Endodermal cell (in vitro differentiated cells): ENCODE measurements at places on chromosomes 16 and 17. TPM values are rescaled to one million over a fixed set of nuclear protein-coding genes. Genes with fewer than 3 reads are reported as not detected.

The NPIPA3 gene
- total RNA-seq, result 0.70 and 3.5 TPM in 2 replicates

DNA sequence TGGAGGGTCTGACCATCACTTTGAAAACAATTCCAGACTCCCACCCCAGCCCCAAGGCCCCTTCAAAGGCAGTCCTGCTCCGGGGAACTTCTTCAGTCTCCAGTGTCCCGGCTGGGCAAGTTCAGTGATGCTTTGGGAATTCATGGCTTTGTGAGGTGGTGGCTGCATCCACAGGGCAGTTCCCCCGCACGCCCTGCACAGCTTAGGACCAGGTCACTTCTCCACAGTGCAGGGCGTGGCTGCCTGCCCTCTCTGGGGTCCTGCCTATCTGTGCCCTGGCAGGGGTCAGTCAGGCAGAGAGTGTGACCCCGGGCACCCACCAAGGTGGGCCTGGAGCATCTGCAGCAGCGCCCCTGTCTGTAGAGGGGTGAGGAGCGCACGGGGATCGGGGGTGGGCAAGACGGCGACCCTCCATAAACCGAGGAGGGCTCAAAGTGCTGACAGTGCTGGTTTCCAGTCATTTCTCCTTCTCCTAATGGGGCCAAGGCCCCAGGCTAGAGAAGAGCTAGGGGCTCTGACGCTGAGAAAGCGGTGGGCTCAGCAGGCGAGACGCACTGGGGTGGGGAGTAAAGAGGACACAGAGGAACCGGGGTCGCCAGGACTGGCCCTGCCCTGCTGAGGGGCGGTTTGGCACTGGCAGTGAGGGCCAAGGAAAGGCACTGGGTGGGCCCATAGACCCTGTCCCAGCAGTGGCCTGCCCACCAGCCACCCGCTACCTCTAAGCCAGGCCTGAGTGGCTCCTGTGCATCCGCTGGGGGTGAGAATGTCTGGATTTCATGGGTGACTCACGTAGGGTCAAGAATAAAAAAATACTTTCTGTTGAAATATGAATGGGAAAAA lies 4.2 kb upstream of the ARHGAP27 start:
- DNase-seq, result peak; percentile 53

The PERCC1 gene
- 0.79 and 1.1 TPM in 2 replicates for total RNA-seq

The BRCA1 gene
- total RNA-seq, result 15.6 to 59.0 TPM (median 54.5 TPM) in 3 replicates

DNA sequence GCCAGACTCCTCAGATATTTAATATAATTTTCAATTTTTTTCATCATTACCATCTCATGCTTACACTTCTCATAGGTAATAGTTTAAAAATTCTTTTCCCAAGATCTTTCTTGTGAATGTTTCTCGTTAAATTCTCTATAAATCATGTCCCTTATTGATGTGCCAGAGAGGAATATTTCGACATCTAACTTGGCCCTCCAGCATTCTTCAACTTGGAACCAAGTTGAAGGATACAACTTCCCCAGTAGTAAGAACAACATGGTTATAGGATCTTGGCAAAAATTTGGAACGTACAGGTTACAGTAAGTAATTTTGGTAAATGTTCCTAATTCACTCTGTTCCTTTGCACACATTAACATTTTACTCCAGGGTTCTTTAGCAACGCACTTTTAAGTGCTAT lies 731.8 kb downstream of the CDH11 start:
- no peak for DNase-seq

DNA sequence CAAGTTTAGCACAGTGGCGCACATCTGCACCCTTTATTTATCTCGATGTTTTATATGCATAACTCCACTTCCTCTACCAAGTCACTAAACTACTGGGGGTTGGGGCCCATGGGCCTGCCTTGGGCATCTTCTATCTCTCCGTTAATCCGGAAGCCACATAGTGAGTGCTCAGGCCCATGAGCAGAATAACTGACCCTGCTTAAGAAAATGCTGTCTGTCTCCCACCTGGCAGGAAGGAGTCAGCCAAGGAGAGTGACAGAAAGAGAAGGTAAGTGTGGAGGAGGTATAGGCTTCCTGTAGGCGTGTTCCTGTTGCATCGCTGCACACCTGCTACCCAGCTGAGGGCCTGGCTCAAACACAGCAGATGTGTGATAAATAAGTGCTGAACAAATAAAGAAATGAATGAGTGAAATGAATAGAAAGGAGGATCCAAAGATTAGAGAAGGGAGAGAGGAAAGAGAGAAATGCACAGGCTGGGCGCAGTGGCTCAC lies 320.1 kb downstream of the SLC39A11 start:
- no peak for DNase-seq

DNA sequence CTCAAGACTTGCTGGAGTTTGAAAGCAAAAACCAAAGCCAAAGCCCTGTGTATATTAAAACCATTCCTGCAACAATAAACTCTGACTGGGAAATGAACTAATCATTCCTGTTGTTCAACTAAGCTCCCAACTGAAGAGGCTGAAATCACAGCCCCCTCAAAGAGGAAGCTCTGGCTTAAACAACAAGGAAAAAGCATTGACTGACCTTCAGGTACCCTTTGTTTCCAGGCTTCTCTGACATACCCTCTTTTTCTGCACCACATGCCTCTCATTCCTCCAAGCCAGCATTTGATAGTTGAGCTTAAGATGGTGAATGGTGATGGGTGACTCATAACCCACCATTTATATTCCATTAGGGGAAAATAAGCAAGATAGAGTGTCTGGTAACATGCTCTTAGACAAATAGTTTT lies 470.9 kb upstream of the SOX9 start:
- no peak for DNase-seq

GRCh38 chr16:88538366-88539060 lies 31.7 kb upstream of the ZC3H18 start:
- DNase-seq, result no peak

The KCNAB3 gene
- total RNA-seq, result 6.2 to 7.2 TPM (median 6.5 TPM) in 3 replicates

- no peak for DNase-seq
Observed at GRCh38 chr17:49951362-49952082, 17.5 kb upstream of the DLX4 start.

The HOXB9 gene
- not detected in 3 replicates for total RNA-seq

- DNase-seq, result peak; percentile 92
Observed at GRCh38 chr17:48055531-48056245, 7.5 kb downstream of the NFE2L1 start.

DNA sequence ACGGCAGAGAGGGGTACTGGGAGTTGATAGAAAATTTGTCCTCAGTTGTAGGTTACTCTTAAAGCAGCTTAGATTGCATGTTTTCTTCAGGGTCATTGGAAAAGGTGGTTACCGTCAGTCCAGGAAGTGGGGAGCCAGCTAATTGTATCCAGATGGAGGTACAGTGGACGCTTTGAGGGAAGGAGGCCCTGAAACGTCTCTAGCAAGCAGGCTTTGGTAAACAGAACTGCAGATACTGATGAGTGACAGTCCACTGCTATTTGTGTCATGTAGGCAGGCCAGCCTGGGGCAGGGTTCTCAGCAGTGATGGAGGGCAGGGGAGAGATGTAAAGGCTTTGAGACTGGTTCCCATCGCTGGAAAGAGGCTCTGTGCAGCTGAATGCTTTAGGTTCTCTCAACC lies 30.2 kb upstream of the ST6GALNAC1 start:
- DNase-seq, result no peak

DNA sequence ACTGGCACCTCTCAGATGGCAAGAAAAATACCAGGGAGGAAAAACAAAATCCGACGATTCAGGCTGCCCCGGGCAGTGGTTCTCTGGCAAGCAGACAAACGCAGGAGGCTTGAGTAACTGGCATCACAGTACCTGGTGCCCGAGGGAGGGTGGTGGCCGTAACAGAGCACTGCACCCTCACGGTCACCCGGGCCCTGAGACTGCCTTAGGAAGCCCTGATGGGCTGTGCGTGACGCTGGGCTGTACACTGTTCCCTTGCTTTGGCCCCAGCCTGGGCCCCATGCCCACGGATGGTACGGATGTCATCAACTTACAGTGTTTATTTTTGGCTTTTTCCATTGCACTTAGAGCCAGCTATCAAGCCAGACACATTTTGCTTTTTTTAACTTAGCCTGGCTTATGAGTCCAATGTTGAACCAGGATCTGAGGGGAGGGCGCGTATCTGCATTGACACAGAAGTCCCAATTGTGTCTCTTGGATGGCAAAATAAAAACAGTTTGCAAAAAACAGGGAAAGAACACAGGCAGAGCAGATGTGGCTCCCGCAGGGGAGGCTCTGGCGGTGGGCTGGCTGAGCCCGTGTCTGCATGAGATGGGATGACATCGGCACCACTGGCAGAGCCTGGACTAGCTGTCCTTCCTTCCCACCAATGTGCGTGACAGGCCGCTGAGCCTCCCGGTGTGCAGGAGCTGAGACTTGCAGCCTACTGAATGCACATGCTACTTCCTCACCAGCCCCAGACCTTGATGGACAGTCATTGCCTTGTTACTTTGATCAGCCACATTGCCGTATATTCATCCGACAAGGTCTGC lies 287.7 kb downstream of the FOXL1 start:
- no peak for DNase-seq

DNA sequence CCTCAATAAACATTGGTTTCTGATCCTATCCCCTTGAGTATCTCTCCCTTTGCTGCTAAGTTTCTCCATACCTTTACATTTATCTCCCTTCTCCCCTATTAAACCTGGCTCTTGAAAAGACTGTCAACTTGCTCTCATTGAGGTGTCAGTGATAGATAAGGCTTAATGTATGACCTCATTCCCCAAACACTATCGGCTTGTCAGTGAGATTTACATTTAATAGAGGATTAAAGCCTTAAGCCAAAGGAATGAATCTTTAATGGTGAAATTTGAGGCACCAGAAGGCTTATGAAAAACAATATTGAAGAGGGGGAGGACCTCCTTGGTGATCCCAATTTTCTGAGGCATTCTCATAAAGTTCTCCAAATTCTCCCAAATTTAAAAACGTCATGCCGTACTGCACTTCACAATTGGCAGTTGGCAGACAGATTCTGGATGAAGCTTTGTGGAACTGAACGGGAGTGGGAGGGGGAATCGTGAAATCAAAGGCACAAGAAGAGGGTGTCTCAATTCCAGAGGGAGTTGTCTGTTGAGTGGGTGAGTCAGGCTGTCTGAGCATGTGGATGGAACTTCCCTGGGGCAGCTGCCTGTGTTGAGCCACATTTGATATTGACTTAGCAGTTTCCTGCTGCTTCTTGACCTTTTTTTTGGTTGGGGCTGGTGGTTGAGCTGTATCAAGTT lies 478.8 kb downstream of the NPIPA7 start:
- peak; percentile 70 for DNase-seq

- DNase-seq, result no peak
Observed at GRCh38 chr17:47274319-47275069, 20.9 kb downstream of the ITGB3 start.

- peak; percentile 58 for DNase-seq
Observed at GRCh38 chr17:82108038-82108437, 10.0 kb upstream of the FASN start.

The ABCC6 gene
- 6.9 to 7.8 TPM (median 7.8 TPM) in 3 replicates for total RNA-seq

GRCh38 chr16:47460711-47461597 lies at the start of the genes ITFG1 and PHKB:
Gene ITFG1, minus strand, starts transcription at chr16:47461063. Its CDS starts 18 bp downstream, at chr16:47461045.
Gene PHKB, plus strand, starts transcription at chr16:47461331. Its CDS starts 20 bp downstream, at chr16:47461351.
- peak; percentile 96 for DNase-seq

DNA sequence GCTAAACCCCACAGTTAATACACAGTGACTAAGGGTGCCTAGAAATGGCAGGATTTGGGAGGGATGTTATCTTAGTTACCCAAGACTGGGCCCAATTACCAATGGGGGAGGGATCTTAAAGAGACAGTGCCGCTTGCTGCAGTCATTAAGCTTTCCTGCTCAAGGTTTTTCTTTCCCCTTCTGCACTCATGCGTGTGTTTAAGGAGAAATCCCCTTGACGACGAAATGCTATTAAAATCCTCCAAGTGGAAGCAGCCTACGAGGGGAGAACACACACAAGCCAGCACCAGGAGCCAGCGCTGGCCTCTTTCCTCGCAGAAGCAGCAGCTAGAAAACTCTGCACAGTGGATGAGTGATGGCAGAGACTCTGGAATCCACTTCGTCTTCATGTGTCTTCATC lies 22.0 kb downstream of the SALL1 start:
- no peak for DNase-seq

GRCh38 chr17:64683796-64684195 lies 21.7 kb upstream of the SMURF2 start:
- no peak for DNase-seq

GRCh38 chr16:13441675-13442074 lies 478.3 kb upstream of the ERCC4 start:
- DNase-seq, result no peak

The APPBP2 gene
- 23.2 to 28.1 TPM (median 27.3 TPM) in 3 replicates for total RNA-seq

DNA sequence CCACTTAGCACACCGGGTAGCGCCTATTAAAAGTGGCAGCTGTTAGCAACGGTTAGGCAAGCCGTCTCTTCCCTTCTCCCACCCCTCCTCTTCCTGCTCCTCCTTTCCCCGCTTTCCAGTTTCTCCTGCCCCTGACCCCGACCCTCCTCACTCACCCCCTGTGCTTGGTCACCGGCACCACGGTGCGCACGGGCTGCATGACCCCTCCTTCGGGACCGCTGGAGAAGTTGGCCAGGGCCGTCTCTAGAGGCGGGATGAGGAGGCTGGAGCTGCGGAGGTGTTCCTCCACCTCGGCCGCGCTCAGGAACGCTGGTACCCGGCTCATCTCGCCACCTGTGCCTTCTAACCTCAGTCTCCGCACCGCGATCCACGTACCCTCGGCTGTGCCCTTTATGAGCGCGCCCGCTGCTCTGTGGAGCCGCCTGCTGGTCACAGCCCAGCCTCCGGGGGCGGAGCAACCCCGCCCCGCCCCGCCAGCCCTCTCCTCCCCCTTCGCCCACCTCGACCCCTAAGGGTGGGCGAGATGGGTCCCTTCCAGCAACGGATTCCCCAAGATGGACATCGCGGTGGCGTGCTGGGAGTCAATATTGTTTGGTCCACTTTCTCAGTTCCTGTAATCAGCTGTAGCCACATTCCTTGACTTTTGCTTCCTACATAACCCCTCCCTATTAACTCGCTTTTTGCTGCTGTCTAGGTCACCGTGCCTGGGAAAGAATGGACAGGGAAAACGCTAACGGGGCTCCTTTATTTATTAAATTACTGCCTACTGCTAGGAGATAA lies at the start of gene CRYM:
TSS of gene CRYM (minus strand) at position 364 of the 780 bp plus-strand sequence. CDS start at position 325, 39 bp downstream.
- DNase-seq, result peak; percentile 92

GRCh38 chr16:4172070-4172469 lies 55.8 kb upstream of the ADCY9 start:
- DNase-seq, result no peak

The MGAT5B gene
- total RNA-seq, result 2.0 to 2.9 TPM (median 2.3 TPM) in 3 replicates

The KCNJ16 gene
- total RNA-seq, result 0.78 to 1.5 TPM in 2 of 3 replicates, not detected in the other

The ITGAL gene
- total RNA-seq, result 0.61 TPM in 1 of 3 replicates, not detected in the others

DNA sequence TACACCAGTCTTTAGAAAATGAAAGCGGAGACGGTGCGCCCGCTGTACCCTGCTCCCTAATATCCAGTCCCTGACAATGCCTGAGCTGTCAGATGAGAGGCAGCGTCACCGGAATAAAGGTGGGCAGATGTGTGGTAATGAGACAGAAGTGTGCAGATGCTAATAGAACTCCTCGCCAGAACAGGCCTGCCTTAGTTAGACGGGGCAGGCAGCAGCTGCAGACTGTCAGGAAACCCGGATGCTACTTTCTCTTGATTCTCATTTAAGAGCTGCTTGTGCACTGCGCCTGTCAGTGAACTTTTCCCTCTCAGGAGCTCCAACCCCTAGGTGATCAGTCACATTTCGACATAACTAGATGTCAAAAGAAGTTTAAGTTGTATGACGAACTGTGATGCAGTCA lies 221.8 kb upstream of the IRX3 start:
- DNase-seq, result no peak

- DNase-seq, result peak; percentile 70
Observed at GRCh38 chr16:29898135-29898803, 1.1 kb downstream of the SEZ6L2 start.
